ENCODE measurements at places on chromosomes 3 and 15.

DNA sequence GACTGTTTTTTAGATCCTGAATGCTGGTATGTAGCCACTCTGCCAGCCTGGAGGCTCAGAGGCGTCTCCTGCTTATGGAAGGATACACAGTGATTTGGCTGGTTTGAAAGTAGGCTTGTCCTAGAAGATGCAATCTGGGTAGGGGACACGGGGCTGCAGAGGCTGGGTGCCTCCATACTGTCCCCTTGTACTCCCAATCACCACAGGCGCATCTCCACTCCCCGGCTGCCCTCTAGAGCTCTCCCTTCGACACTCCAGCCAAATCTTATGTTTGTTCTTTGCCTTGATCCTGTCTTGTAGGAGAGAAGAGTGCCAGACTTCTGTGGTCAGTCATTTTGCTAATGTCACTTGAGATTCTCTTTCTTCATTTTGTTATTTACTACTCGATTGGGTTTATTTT lies 168.8 kb upstream of the THRB start:
- no peak for DNase-seq

DNA sequence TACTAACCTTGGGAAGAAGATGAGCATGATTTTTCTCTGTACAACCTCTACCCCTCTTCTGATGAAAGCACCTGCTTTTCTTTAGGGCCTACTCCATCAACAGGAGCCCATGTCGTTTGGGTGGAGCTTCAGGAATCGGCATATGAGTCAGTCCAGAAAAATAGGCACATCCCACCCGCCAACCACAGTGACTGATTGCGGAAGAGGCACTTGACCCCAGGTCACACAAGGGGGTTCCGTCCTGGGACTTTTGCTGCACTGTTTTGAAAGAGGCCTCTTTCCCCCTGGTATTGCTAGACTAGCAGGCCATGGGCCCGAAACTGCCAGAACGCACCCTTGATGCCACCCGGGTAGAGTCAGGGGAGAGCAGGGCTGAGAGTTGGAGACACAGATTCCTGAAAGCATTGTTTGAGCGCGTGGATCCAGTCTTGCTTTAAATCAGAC lies 19.3 kb upstream of the NRROS start:
- DNase-seq, result peak; percentile 67

DNA sequence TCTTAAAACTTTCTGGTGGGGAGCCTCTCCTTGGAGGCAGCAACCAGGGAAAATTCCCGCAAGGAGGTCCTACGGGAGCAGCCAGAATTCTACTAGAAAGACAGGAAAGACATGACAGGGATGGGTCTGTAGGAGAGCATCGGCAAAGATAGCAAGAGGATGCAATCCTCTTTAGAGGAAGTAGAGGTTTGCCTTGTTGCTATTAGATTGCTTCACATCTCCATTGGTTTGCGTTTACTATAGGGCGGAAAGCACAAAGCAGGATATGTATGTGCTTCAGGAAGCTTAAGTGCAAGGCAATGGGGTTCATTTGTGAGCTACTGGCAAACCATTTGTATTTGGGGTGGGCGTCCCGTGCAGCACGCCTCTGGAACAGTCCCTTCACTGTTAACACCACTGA lies 193.0 kb downstream of the RORA start:
- DNase-seq, result no peak

GRCh38 chr15:78040653-78041244 lies 36.8 kb downstream of the TBC1D2B start:
- DNase-seq, result no peak

DNA sequence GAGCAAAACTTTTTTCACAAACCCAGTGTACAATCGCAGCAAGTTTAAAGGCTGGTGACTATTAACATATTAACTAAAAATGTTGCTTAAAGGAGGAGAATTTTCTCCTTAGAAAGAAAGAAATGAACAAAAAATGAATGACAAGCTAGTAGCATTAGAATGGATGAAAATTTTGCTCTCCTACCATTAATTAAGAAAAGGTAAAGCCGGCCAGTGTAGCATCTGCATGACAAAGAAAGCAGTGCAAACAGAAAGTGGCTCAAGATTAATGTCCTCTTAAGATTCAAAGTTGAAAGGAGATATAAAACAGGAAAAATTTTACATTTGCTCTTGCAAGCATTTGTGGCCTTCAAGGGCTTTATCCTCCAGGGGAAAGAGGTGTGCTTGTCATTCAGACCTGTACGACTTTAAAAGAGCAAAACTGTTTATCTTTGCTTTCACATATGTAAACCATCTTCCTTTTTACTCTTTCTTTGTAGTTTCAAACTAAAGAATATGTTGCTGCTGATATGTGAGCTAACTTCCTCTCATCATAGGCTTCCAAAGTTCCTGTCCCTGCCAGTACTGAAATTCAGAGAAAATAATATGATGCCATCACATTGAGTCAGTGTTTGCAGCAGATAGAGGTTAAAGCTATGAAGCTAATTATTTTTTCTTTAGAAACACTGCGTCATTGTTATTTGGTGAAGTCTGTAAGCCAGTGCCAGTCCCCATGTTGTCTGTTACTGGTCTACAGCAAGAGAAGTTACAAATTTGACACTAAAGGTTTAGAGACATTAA lies 439.1 kb upstream of the GRM7 start:
- no peak for DNase-seq

DNA sequence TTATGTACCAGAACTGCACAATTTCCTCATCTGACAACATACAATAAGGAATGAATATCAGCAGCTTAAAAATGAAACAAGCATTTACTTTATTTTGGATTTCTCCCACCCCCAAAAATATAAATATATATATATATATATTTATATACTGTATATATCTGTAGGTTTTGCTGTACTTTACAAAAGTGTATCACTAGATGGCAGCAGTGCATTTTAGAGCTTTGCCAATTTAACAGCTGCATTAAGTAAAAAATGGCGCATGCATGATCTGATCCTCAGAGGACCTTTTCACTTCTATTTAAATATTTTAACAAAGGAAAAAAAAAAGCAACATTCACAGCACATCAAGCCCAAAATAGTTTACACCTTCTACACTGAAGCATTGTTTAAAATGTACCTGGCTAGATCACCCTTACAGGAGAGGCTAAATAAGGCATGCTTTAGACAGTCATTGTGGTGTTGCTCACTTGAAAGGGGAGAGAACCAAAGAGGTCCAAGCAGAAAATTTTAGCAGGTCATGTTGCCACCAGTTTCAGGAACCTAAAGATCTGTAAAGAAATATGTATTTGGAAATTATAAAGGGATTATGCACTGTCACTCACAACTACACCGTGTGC lies 72.6 kb downstream of the NPTN start:
- DNase-seq, result no peak

GRCh38 chr3:118000219-118000618 lies 1034.4 kb downstream of the IGSF11 start:
- DNase-seq, result no peak

GRCh38 chr3:180102134-180102533 lies 65.4 kb upstream of the PEX5L start:
- no peak for DNase-seq

- DNase-seq, result no peak
Observed at GRCh38 chr3:79558943-79559342, 208.9 kb downstream of the ROBO1 start.
